ENCODE measurements at places on chromosomes 6 and 20.

DNA sequence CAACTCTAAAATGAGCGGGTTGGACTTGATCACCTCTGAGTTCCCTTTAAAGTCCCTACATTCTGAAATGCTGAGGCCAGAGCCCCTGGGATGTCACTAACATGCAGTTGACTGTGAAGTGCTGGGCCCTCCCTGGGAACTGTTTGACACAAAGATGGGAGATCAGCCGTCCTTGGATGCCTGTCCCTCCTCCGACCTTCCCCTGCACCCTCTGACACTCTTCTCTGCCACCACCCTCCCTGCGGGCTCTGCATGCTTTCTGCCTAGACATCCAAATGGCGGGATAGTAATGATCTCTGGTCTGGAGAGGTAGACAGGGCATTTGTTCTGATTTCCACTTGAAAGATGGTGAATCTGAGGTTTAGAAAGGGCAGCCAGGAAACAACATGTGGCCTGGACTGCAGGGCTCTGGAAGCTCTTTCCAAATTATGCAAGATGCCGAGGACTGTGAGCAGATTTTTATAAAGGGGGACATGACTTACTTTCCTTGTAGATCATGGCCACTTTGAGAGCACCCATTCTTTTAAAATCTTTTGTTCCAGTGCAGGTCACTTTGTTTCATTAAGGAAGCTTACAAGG, 113.2 kb downstream of the ZDHHC14 start:
- DNase-seq = no peak

- no peak for DNase-seq
Measured at GRCh38 chr6:145736661-145737144, 1.4 kb upstream of the EPM2A start.

DNA sequence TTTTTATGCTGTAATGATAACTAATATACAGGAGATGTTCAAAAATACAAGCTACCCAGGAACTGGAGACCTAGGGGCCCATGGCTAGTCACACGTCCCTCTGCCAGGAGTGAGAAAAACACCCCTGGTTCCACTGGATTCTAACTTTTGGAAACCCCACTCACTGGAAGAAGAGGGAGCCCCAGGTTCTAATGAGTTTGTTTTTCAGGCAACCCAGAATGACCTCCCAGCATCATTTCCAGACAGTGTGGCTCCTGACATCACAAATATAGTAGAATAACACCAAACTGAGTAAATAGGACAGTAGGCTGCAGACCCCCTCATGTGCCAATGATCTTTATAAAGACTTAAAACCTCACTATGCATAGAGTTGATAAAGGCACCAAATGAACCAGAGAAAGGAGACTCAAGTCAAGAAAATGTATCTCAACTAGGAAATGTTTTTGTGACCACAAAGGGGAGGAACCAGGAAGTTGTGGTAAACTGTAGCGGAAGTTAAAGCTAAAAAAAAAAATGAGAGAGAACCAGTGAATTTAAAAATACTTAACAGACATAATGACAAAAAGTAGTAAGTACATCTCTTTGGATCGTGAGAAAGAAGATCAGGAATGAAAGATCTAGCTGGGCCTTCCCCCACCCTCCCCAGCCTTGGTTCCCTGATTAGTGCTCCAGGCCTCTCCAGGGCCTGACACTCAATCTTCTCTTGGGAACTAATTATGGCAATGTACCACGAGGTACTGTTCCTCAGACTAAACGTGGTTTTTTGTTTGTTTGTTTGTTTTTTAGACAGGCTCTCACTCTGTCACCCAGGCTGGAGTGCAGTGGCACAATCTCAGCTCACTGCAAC, 19.8 kb downstream of the HLA-E start:
- DNase-seq = no peak

GRCh38 chr6:42294759-42295158, 77.1 kb upstream of the MRPS10 start:
- DNase-seq = no peak

- DNase-seq = no peak
Measured at GRCh38 chr6:44304282-44305199, 8.6 kb downstream of the AARS2 start.
